ENCODE measurements at places on chromosomes 7 and 10.

- no peak for DNase-seq
Measured at GRCh38 chr10:77700086-77700485, 62.5 kb upstream of the KCNMA1 start.

- no peak for DNase-seq
Measured at GRCh38 chr10:93813507-93814465, 56.0 kb downstream of the LGI1 start.

DNA sequence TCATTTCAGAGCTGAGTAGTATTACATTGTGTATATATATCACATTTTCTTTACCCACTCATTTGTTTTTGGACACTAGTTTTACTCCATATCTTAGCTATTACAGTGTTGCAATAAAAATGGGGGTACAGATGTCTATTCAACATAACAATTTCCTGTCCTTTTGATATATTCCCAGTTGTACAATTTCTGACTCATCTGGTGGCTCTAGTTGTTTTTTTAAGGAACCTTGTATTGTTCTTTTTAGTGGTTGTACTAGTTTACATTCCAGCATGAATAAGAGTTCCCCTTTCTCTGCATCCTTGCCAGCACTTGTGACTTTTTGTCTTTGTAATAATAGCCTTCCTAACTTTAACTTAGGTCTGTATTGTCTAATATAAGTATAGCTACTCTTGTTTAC is 739.9 kb downstream of the XPNPEP1 start:
- no peak for DNase-seq

- no peak for DNase-seq
Measured at GRCh38 chr10:127585519-127586023, 36.5 kb downstream of the NPS start.

DNA sequence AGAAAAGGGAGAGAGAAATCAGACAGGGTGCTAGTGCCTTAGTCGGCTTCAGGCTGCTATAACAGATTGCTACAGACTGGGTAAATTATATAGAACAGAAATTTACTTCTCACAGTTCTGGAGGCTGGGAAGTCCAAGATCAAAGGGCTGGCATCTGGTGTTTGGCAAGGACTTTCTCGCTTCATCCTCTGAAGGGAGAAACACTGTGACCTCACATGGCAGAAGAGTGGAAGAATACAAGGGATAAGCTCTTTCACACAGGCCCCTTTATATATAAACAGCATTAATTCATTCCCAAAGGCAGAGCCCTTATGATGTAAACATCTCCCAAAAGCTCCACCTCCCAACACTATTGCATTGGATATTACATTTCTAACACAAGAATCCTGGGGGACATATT is 235.5 kb upstream of the INHBA start:
- no peak for DNase-seq

DNA sequence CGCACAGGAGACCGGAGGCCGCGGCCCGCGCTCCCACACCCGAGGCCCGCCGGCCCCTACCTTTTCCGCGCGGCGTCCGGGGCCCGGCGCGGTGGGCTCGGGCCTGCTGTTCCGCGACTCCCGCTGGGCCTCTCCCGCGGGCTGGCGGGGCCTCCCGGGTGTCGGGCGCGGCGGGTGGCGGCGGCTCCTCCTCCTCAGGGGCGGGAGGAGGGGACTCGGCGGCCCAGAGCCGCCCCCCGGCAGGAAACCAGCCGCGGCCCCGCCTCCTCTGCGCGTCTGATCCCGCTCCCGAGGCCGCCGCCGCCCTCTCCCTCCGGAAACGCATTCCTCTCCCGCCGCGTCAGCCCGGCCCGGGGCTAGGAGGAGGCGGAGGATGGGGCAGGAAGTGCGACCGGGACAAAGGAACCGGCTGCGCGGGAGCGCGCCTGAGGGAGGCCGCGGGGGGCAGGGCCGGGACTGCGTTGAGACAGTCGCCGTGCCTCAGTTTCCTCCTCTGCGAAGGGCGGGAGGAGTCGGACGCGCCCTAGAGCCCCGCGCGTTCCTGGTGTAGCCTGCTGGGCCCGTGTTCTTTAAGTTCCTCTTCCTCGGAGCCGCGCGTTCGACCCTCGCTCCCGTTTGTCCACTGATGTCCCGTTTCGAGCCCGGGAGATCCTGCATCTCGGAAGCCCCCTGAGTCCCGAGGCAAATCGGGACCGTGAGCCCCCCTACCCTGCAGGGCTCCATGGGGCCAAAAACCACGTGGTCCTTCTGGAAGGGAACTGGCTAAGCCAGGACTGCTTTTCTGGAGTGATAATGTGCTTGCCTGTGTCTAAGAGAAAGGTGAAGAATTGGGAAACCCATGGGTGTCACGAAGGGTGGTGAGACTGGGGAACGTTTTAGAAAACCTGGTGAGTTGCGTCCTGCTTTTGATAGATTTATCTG is at the start of gene ITGB1:
ITGB1 (minus strand) TSS at position 146 of the 921 bp plus-strand sequence. CDS start 22,672 bp downstream, outside the sequence.
- peak; percentile 49 for DNase-seq

DNA sequence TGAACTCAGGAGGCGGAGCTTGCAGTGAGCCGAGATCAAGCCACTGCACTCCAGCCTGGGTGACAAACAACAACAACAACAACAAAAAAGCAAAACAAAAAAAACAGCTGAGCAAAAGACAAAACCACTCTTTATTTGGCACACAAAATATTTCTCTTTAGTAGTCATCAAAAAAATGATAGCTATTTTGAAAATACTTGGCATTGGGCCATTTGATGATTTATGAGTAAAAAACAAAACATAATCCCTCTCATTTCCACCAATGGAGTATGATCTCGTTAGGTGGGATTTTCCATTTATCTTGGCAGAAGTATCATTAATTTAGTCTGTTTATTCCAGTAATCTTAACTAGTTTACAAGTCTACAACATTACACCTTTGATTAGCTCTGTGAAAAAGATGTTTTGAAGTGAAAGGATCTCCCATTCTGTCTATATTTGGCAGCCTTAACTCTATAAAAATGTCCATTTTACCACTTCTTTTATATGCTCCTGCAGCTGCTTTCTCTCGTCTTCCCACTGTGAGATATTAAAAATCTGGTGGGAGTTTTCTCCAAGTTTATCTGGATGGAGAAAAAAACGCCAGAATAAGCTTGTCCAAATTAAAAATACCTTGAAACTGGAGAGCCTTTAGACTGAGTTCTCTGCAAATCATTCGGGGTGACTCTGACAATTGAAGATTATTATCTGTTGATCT is 58.8 kb upstream of the AGMO start:
- no peak for DNase-seq

DNA sequence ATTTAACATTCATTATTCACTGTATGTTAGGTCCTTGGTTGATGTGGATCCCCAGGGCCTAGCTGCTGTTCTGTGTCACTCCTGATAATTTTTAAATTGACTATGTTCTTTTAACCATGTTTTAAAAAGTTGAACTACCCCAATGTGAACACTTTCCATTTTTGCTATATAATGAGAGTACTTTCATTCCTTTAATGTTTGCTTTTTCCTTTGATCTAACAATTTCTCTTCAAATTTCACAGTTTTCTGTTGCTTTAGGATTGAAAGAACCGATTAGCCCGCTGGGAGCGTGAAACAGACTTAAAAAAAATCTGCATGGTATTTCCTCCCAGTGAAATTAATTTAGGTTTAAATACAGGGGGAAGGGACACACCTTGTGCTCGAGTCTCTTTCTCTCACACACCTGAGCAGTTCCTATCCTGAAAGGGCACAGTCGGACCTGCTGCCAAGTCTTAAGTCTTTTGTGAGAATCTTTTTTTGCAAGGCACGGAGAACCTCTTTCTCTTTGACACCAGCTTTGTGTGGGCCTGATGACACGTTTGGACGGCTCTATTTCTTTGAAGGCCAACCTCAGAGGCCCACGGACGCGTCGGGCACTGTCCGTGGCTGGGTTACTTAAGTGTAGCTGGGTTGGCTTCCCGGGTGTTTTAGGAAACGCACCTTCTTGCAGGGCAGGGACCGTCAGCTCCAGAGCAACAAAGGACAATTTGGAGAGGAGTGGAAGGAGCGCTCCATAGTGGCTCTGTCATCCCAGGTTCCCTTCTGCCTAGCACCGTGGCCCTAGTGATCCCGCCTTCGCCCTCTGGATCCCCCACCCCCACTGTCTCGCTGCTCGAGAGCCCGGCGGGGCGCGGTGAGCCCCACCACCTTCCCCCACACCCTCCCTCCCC is 1.0 kb upstream of the CHN2 start:
- no peak for DNase-seq

GRCh38 chr10:84194424-84195043 is at the start of gene CDHR1:
Gene CDHR1 (plus strand): TSS chr10:84194537. CDS start chr10:84194761, 224 bp downstream.
- DNase-seq, result peak; percentile 20

DNA sequence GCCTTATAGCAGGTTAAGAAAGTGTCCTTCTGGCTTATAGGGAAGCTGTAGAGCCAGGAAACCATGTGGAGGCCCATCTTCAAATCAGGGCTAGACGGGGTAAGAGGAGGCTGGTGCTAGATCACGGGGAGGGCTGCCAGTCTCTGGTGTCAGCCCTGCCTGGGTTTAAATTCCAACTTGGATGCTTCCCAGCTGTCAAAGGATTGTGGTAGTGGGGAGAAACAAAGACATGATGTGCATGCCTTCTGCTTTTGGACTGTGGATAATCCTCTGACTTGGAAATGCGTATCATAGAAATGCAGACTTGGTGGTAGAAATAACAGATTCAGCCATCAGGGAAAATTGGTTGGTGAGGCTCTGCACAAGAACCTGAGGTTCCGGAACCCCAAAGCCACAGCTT is 325.6 kb downstream of the PHTF2 start:
- DNase-seq, result no peak

- DNase-seq, result peak; percentile 40
Measured at GRCh38 chr7:134750083-134751062, 29.1 kb upstream of the CALD1 start.

GRCh38 chr7:129494041-129494440 is 8.3 kb upstream of the SMKR1 start:
- DNase-seq, result no peak

DNA sequence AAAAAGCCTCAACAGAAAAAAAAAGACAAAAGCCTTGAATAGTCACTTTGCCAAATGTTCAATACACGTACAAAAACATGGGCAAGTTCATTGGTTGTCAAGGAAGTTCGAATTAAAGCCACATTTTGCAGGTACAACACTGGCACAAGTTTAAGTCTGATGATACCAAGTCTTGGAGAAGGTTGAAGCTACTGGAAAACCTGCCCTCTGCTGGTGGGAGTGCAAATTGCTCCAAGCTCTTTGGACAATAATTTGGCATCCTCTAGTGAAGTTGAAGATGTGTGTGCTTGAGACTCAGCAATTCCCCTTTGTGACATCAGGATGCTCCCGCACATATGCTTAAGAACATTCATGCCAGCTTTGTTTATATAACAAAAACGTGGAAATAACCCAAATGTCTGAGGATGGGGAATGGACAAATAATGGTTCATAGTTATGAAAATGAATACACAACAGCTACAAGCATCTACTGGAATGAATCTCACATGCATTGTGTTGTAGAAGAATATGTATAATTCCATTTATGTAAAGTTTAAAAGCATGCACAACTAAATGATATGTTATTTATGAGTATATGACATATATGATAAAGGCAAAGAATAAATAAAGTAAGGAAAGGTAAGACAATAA is 120.0 kb upstream of the PLPP4 start:
- DNase-seq, result peak; percentile 21

GRCh38 chr7:2384354-2385243 is 18.8 kb upstream of the CHST12 start:
- DNase-seq, result no peak

GRCh38 chr10:102741726-102742237 is 2.0 kb upstream of the WBP1L start:
- DNase-seq, result no peak

- no peak for DNase-seq
Measured at GRCh38 chr7:112161253-112162141, 44.7 kb downstream of the DOCK4 start.

GRCh38 chr10:11147722-11148121 is 130.1 kb downstream of the CELF2 start:
- DNase-seq, result no peak

DNA sequence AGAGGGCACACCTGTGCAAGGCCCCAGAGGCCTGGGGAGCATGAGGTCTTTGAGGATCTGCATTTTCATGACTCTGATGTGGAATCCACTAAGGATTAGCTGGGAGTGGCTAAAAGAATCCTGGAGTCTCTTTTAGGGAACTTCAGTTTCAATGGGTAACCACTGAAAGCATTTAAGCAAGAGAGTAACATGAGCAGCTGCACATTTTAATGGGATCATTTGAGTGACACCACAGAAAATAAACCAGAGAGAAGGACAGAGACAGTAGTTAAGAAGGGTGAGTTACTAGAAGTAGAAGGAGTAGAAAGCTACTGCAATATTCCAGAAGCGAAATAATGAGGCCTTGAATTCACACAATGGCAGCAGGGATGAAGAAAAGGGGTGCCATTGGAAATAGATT is 5.2 kb downstream of the GOT1 start:
- no peak for DNase-seq

GRCh38 chr10:12697764-12698163 is 303.7 kb downstream of the CCDC3 start:
- no peak for DNase-seq

- no peak for DNase-seq
Measured at GRCh38 chr7:602341-603141, 82.9 kb upstream of the PDGFA start.

DNA sequence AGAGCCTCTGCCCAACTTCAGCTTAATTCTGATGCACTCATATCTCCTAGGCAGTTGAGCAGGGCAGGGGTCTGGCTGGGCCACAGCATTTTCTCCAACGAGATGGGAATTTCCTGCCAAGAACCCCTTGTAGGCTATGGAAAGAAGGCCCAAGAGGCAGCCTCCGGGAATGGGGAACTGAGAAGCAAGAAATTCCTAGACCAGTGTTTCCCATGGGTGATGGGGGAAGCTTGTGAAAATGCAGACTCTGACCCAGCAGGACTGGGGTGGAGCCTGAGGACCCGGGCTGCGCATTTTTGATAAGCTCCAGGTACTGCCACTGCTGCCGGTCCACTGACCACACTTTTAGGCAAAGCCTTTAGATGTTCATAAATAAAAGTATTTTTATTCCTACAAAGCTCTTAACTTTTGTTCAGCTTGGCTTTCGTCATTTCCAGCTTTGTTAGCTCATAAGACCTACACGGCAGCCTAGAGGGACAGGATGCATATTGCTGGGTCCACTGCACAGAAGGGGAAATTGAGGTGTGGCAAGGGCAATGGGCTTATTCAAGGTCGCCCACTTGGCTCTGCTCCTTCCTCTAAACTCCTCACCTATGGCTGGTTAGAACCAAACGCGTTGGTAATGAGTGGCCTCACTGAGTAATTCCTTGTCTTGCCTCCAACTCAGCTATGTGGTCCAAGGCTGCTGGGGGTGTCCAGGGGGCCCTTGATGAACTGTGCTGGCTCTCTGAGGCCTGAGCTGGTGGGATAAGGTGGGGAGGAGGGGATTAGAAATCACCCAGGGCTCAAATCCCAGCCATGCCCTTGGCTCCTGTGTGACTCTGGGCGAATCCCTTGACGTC is 29.5 kb downstream of the ZCCHC24 start:
- no peak for DNase-seq

Measured in stimulated activated CD8-positive, alpha-beta memory T cell treated with anti-CD3 and anti-CD28 coated beads, Interleukin-4, amount 100 ng/mL, for 1 hour (primary cell).